Putamen (tissue), 1 donor: ENCODE measurements at places on chromosomes 4 and X.

GRCh38 chrX:153775293-153776119, 5.3 kb upstream of the SRPK3 start:
- DNase-seq = no peak

DNA sequence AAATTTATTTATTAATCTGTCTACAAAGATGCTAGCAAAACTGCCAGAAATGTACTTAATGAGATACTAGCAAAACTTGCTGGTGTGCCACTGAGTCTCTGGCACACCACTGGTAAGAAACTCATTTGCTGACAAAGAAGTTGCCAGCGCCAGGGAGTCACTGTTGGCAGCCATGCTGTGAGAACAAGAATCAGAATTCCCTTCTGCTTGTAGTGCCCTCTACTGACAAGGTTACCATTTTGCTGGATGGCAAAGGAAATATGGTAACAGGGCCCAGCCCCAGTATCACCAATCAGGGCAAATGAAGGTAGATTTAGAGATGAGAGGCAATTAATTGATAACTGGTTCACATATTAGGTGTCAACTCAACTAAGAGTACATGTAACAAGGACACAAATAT, 750.1 kb upstream of the ADGRL3 start:
- DNase-seq = no peak

- no peak for DNase-seq
These were observed 275.2 kb downstream of the SPRY1 start for GRCh38 chr4:123671636-123672404.

GRCh38 chrX:70030301-70030767, 19.4 kb downstream of the AWAT2 start:
- DNase-seq = peak; percentile 20

DNA sequence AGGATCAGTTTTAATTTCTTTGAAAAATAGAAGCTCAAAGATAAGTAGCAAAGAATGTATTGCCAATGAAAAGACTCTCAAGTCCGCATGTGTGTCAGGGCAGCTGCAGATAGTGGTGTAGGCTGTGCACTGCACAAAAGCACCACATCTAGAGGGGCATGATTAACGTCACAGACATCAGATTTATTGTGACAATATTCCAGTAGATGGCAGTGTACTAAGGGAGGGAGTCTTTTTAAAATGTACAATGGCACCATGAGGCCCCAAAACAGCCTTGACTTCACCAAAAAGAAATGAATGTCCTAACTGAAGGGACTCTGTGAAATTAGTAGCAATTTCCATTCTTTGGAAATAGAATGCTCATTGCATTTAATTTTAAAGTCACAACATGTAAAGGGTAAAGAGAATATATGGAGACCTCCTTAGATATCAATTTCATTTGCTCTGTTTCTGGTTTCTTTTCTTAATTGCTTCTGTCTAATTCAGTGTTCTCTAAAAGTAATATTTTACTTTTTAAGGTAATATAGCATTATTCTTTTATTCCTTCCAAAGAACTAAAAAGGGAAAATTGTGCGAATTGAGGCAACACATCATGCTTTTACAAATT, 98.4 kb downstream of the ZNF827 start:
- DNase-seq = peak; percentile 54

GRCh38 chrX:13177921-13178566, 133.6 kb upstream of the FAM9C start:
- DNase-seq = no peak

DNA sequence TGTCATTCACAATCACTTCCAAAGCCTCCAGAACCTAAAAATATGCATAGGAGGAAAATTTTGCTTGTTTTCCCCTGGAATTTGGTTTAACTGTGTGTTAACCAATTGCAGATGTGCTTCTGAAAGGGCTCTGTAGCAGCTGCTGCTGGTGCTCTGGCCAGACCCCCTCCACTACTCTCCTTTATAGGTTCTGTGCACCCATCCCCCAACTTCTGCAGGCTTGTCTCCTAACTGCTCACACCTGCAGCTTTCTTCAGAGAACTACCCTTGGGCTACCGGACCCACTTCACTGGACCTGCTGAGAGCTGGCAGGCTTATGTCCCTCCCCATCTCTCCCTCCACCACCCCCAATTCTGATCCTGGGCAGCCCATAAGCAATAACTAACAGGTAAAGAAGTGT, 662.1 kb upstream of the DIPK2B start:
- no peak for DNase-seq

DNA sequence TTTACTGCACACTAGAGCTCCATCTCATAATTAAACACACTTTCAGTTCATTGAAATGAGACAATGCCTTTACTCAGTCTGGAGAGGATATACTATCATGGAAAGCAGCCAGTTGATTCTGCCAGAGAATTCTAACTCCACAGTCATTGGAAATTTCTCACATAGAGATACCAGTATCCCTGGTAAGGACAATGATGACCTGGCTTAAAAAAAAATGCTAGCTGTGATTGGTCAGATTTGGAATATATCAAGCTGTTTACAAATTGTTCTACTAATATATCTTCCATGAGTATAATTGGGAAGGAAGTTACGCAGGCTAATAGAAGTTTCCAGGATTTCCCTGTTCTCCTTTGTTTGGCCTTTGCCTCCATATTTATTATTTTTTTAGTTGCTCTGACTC, 34.5 kb upstream of the TLL1 start:
- DNase-seq = no peak

DNA sequence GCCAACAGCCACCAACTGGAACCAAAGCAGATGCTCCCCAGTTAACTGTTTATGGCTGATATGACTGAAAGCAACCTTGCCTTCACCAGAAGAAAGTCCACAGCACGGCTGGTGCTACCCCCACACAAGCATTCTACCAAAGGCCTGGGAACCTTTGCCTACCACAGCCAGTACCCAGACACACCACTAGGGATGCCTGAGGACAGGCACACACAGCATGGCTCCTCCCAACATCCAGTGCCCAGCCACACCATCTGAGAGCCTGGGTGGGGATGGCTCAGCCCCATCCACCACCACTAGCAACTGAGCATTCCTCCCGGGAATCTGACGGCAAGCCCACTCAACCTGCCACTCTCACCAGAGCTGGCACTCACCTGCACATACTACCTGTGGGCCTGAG, 178.6 kb downstream of the SLC7A11 start:
- no peak for DNase-seq

- no peak for DNase-seq
These were observed 932.7 kb downstream of the FAT4 start for GRCh38 chr4:126247409-126247808.

DNA sequence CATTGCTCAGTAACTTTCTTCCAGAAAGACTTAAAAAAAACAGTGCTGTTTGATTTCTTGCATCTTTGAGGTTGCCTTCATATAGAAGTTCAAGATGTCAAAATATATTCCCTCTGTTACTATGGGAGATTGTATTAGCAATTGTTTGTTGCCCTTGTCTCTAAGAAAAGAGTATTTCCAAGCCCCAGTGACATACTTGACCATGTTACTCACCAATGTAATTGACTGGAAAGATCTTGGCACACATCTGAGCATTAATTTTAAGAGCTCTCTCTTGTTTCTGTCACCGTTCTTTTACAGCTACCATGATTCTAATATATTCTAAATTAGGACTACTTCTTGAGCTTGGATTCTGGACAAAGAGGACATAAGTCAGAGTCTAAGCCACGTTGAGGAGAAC, 902.7 kb upstream of the EPHA5 start:
- DNase-seq = no peak

DNA sequence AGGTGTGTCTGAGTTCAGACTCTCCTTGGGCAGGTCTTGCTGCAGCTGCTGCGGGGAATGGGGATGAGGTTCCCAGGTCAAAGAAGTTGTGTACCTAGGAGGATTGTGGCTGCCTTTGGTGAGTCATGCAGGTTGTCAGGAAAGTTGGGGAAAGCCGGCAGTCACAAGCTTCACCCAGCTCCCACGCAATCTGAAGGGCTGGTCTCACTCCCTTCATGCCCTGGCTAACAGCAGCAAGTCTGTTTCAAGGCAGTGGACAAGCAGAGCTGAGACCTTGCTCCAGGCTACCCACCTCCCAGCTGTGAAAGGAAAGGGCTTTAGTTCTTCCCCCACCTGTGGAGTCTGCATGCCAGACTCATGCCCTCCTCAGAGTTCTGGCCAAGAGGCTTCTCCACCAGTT, 287.2 kb downstream of the DTHD1 start:
- no peak for DNase-seq

DNA sequence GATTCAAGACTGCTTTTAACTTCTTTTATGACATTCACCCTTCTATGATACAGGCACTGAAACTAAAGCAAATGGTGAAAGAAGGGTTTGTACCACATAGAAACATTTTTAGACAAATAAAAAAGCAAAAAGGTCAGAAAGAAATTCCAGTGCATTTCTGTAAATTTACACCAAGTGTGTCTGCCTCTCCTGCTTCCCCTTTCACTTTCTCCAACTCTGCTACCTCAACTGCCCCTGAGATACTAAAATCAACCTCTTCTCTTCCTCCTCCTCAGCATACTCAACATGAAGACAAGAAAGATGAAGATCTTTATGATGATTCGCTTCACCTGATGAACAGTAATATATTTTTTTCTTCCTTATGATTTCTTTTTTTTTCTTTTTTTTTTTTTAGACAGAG, 187.9 kb downstream of the LRBA start:
- no peak for DNase-seq

- no peak for DNase-seq
These were observed 1368.2 kb downstream of the STIM2 start for GRCh38 chr4:28228561-28229491.

- DNase-seq = no peak
These were observed 99.5 kb upstream of the FAM9B start for GRCh38 chrX:9133426-9133825.

GRCh38 chr4:187209921-187210613, 486.4 kb upstream of the FAT1 start:
- DNase-seq = no peak

DNA sequence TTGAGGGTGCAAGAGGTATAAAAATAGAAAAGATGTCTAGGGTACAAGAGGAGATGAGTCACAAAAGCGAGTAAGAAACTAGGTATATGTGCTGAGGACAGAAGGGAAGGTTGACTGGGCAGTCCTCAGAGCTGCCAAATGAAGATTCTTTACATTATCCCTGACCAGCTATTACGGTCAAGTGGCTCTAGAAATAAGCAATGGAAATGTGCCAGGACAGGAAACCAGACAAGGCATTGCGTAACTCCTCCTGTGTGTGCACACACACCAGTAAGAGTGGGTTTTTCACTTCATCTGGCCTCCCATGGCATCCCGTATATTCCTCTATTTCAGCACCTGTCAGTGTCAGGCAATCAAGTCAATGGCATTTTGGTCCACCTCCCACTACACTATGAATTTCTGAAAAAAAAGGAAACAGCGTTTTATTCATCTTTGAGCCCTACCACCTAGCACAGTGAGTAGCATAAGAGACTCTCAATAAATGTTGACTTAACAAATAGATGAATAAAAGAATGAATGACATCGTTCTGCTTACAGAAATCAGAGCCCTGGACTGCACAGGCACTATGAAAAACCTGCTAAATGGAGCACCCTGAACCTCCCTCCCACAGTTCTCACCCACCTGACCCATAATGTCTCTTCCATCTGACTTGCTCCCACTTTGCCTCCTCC, 62.6 kb upstream of the KLF3 start:
- DNase-seq = no peak

DNA sequence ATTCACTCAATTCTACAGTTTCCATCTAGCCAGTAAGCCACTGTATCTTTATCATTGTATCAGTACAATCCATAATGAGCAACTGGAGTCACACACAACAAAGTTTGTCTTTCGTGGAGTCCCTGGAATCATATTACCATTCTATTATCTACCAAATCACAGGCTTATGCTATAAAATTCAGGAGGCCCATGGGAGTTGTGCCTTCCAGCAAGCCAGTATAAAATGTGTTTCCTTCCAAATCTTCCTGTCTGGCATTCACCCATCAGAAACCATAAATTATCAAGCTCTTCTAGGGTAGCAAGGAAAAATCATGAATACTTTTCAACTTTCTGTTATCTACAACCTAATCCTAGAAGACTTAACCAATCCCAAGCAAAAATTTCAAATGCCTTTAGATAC, 1383.3 kb upstream of the PCDH7 start:
- DNase-seq = no peak

DNA sequence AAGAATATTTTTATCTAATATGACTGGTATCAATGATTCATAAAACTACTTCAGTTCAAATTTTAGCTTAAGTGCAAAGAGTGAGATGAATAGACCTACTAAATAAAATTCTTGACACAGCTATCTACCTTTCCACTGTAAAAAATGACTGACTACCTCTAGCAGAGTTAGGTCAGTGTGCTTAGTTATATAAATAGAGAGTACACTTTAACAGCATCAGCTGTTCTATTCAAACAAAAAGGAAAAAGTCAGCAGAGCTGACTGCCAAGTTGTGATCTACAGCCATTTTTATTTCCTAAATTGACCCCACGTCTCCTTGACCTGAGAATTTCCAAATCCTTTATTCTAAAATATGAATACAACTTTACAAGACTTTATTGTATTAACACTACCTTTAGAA, 262.4 kb downstream of the CAMK2D start:
- DNase-seq = no peak
